ENCODE measurements at places on chromosomes 3 and 15.

- no peak for DNase-seq
Observed at GRCh38 chr15:63329567-63330350, 51.9 kb downstream of the CA12 start.

DNA sequence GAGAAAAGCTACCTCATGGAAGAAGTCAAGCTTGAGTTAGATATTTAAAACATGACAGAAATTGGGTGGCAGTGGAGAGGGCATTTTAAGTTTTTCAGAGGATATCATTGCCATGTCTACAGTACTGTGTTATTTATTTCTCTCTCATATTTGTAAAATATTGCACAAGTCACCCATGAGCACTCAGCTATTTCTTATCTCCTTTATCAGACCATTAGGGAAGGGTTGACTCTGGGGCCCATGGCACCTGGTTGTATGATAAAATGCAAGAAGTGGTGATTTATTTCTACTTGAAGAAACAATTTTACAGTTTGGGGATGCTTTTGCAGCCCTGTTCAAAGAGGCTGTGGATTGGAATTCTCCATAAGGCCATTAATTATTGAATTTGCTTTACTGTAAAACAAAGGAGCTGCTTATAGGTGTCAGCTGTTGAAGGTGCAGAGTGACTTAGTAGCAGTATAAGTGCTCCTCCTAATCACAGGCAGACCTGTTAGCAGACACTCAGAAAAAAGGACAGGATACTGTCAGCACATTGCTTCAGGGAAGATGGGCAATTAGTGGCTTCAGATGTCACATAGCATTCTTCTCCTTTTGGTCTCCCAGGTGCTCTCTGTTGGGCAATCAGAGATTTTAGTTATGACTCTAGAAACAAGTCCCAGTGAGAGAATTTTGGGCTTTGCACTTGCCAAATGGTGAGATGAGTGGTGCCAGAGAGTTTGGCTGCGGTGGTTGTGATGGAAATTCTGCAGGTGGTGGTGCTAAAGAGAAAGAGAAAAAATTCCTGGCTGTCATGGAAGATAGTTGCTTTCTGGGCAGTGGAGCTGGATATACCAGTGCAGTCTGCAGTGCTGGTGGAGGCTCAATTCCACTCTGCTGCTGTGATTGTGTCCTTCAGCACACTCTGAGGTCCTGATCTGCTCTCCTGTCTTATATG lies 129.7 kb upstream of the ROPN1 start:
- no peak for DNase-seq

- no peak for DNase-seq
Observed at GRCh38 chr3:148950806-148951205, 40.5 kb upstream of the GYG1 start.

- no peak for DNase-seq
Observed at GRCh38 chr3:181713676-181714612, 2.2 kb downstream of the SOX2 start.

All from activated T-cell treated with anti-CD3 and anti-CD28 coated beads, Interleukin-2, amount 50 U/mL, for 72 hours (primary cell).